ENCODE measurements at places on chromosomes 7 and 10.

GRCh38 chr7:47480576-47481538 lies 101.1 kb downstream of the TNS3 start:
- DNase-seq = no peak

GRCh38 chr7:45203936-45204445 lies 46.4 kb downstream of the RAMP3 start:
- DNase-seq = no peak

DNA sequence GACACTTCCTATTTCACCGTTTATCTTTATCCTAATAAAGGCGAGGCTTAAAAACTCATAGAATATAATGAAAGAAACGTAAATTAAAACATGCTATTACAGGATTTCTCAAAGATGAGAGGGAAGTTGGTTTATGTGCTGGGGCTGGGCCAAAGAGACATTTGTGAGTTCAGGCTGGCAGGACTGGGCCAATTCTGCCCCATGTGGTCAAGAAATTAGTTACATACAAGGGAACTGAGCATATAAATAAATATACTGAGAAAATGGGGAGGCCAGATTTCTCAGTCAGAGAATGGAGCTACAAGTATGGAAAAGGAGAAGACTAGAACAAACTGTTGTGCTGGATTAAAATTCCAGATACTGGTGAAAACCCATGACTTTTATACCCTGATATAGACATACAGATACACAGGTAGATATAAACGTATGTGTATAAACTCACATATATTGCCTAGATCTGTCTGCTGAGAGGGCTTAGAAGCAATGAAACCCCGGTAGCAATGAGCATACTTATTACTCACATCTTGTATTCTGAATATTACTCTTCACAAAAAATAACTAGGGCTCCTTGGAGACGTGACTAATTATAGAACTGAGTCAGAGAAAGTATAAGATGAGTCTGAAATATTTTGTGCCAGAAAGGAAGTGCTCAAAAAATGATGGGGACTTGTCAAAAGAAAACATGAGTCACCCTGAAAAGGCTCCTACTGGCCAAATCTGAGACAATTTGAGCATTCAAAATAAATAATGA lies 155.7 kb upstream of the FGFR2 start:
- peak; percentile 66 for DNase-seq

GRCh38 chr7:24898691-24899090 lies 81.3 kb downstream of the OSBPL3 start:
- peak; percentile 60 for DNase-seq

- no peak for DNase-seq
These were observed 161.5 kb upstream of the PRKCQ start for GRCh38 chr10:6741541-6741941.

- no peak for DNase-seq
These were observed 82.0 kb downstream of the MKX start for GRCh38 chr10:27663621-27664020.

GRCh38 chr7:94266238-94266644 lies 128.5 kb upstream of the COL1A2 start:
- DNase-seq = no peak

DNA sequence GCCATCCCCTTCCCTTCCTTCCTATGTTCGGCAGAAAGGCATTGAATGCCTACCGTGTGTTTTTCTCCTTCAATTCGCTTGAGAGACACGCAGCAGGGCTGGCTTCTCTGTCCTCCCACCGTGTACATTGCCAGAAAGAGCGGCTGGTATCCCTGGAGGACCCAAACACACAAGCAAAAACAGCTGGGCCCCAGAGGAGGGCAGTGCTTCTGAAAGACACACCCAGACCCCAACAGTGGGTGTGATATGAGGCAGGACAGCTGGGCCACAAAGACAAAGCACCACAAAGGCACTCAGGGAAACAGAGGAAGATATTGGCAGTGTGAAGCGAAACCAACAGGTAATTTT lies 133.1 kb upstream of the SH2B2 start:
- no peak for DNase-seq

DNA sequence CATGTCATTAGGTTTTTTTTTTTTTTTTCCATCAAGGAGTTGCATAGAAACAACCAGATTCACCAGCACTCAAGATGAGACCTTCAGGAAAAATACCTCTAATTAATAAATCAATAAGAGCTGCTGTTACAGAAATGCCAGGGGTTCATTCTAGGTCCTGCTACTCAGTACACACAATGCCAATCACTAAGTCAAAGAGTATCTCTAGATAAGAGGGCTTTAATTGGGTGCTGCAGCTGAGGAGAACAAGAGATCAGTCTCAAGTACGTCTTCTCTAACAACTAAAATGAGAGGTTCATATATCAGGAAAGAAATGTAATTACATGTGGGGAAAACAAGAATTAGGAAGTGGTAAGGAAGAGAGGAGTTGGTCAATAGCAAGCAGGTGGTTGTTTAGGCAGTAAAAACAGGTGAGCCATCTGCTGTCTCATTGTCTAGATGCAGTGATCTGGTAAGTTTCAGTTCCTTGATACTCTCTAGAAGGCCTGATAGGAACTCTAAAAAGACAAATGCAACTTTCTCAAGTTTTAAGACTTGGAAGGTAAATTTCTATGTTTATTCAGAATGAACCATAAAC lies 272.9 kb upstream of the ZWINT start:
- no peak for DNase-seq

DNA sequence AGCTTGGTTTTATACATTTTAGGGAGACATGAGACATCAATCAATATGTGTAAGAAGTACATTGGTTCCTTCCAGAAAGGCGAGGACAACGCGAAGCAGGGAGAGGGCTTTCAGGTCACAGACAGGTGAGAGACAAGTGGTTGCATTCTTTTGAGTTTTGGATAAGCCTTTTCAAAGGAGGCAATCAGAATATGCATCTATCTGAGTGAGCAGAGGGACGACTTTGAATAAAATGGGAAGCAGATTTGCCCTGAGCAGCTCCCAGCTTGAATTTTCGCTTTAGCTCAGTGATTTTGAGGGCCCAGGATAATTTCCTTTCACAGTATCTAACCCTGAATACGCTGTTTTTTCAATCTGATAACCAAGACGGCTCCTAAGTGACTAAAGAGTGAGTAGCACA lies 82.5 kb upstream of the MYO3A start:
- no peak for DNase-seq

GRCh38 chr10:100469756-100470155 lies 6.9 kb downstream of the WNT8B start:
- DNase-seq = no peak

GRCh38 chr10:1548596-1548995 lies 188.7 kb downstream of the ADARB2 start:
- no peak for DNase-seq

GRCh38 chr10:63434866-63435854 lies 30.6 kb downstream of the JMJD1C start:
- DNase-seq = no peak

DNA sequence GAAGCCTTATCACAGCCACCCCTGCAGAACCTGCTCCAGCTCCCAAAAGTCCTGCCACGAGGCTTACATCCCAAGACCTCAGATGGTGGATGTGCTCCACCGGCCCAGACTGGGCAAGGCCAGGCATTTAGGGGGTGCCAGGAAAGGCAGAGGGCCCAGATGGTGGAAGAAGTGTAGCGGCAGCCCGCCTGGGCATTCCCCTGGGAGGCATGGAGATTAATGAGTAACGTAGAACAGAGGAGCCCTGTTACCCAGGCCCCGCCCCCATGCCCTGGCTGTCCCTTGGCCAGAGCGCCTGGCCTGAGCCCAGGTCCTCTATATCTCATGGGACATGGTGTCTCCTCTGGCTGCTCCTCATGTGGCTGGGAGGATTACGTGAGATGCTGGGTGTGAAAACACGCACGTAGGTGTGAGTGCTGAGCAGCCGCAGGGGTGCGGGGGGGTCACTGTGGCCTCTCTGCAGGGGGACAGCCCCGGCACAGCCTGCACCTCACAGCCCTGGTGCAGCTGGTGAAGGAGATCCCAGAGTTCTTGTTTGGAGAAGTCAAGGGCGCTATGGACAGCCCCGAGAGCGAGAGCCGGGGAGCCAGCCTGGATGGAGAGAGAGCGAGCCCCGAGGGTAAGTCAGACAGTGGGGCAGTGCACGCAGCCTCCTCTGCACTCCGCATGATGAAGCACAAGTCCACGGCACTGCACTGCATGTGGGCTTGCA lies 52.9 kb downstream of the ZNF467 start:
- DNase-seq = no peak

DNA sequence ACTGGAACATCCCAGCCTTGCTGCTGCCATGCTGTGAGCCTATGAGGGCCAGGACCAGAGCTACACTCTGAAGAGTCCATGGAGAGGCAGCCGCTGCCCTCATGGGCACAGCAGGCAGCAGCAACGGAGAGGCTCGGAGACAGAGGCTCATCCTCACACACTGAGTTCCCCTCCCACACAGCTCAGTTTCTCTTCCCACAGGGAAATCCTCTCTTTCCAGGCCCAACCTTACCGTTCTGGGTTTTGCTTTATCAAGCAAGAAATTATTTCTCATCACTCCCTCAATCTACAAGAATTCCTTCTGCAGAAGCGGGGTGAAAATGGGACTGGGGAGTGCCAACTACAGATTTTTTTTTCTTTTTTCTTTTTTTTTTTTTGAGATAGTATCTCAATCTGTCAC lies 36.6 kb downstream of the GOLGA7B start:
- no peak for DNase-seq

GRCh38 chr7:5495581-5496375 lies 72.1 kb upstream of the TNRC18 start:
- no peak for DNase-seq

- no peak for DNase-seq
These were observed 1.3 kb upstream of the ATXN7L1 start for GRCh38 chr7:105877736-105878135.

- no peak for DNase-seq
These were observed 82.2 kb downstream of the ZNRF2 start for GRCh38 chr7:30366606-30367005.

DNA sequence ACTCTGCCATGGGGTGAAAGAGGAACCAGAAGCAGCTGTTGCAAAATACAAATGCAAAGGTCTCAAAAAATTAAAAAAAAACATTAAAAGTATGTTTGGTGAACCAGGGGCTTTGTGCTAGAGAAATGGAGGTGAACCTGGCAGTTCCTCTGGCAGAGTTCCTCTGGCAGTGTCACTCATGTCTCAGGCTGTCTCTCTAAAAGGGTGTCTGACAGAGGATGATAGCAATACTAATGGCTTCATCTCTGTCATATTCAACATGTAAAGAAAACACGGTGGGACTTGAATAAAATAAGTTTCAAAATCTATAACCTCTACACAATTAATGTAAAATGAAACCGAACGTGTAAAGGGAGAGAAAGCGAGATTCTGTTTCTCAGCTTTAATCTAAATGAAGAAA lies 375.7 kb upstream of the VWC2 start:
- no peak for DNase-seq

GRCh38 chr7:43764039-43764761 lies 5.7 kb downstream of the BLVRA start:
- DNase-seq = peak; percentile 27

GRCh38 chr7:47179812-47180515 lies 401.9 kb downstream of the TNS3 start:
- peak; percentile 72 for DNase-seq

GRCh38 chr7:94529516-94529915 lies 19.9 kb downstream of the CASD1 start:
- peak; percentile 29 for DNase-seq

DNA sequence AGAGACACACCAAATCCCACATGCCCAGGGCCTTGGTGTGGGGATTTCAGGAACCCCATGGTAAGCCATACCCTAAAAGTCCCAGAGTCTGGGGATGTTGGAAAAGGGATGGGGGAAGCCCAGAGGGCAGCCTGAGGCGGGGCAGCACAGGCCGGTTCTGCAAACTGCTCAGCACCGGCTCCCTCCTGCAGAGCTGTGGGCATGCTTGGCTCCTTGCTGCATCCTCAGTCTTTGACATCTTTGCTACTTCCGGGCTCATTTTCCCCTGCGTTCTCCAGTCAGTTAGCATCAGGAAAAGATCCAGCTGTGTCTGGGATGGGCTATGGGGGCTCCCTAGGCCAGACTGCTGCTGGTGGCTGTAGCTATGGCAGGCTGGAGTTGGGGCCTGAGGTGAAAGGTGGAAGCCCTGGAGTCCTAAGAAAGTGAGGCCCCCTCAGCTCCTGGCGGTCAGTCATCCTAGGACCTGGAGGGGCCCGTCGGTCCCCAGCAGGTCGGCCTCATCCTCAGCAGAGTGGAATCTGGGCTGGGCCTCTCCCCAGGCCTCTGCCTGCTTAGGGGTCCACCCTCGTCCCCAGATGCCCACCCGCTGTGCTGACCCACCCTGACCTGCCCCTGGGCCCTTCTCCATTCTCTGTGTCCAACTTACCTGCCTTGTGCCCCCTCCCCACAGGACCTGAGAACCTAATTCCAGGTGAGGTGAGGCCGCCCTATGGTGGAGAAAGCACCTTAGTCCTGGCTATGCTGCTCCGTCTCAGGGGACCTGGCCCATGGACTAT lies 9.3 kb downstream of the TBATA start:
- DNase-seq = no peak

- no peak for DNase-seq
These were observed 559 bp upstream of the STEAP2 start for GRCh38 chr7:90210981-90211380.

- DNase-seq = no peak
These were observed 51.1 kb downstream of the GNA12 start for GRCh38 chr7:2792856-2793487.

GRCh38 chr10:72542396-72542815 lies 83.5 kb downstream of the MICU1 start:
- DNase-seq = no peak

DNA sequence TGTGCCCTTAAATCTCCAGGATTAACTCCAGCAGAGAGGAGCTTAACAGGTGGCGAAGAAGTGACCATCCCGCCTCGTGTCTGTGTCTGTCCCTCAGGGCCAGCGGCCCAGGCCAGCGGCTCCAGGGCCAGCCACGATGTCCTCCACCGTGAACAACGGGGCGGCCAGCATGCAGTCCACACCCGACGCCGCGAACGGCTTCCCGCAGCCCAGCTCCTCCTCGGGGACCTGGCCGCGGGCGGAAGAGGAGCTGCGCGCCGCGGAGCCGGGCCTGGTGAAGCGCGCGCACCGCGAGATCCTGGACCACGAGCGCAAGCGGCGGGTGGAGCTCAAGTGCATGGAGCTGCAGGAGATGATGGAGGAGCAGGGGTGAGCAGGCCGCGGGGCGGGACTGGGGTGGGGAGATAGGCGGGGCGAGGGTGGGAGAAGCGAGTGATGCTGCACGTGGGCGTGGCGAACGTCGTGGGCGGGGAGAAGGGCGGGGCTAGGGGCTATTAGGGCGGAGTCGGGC lies 33.3 kb downstream of the SRRM3 start:
- DNase-seq = peak; percentile 86

DNA sequence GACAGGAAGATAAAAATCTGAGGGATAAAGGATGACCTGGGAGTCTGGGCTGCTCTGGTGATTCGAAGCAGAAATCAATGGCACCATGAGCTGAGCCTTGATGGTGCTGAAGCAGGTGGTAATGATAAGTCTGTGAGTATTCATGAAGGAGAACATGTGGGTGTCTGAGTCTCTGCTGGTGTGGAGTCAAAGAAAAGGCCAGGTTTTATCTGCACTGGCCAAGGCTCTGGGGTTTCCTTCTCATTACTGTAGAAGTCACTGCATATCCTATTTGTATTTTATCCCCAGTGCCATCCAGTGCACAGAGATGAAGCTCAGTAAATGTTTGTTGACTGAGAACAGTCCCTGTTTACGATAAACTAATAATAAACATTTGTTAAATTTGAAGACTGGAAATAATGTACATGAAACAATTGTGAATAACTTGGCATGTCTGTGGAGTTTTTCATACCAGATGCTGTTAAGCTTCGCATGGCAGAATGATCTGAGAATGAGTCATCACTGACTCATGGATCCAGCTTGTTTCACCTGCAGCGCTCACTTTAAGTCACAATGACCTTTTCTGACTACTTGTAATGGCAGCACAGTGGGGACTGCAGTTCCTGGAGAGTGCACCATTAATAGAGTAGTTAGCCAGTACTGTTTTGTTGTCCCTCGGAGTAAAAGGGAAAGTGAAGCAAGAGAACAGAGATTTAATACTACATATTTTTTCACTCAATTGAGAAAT lies 538.5 kb downstream of the HTR7 start:
- peak; percentile 88 for DNase-seq
